ENCODE measurements at places on chromosomes 12 and 14.

DNA sequence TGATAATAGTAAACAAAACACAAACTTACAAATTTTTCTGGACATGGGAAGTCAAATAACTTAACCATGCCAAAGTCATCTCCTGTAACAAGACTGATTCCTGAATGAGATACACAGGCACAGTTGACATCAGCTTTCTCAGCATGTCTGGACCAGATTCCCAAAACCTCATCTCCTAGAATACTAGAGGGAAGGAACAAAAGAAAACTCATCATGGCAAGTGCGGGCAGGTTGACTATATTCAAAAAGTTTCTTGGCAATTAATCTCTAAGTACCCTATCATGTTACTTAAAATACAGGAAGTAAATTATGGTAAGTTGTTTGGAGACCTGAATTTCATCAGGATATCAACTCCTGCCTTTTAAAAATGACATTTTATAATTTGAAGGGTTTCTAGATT is 53.9 kb downstream of the ZC3H14 start:
- DNase-seq = no peak

- DNase-seq = no peak
Observed at GRCh38 chr14:52547526-52547925, 4.8 kb downstream of the TXNDC16 start.

- DNase-seq = peak; percentile 54
Observed at GRCh38 chr12:76909290-76909689, 30.5 kb upstream of the CSRP2 start.

GRCh38 chr14:93009471-93010129 is 86.7 kb downstream of the CHGA start:
- DNase-seq = no peak

GRCh38 chr14:54085841-54086240 is 129.2 kb upstream of the BMP4 start:
- DNase-seq = no peak

GRCh38 chr14:75274899-75275569 is 3.6 kb upstream of the FOS start:
- no peak for DNase-seq

- no peak for DNase-seq
Observed at GRCh38 chr14:97262336-97262735, 465.2 kb downstream of the VRK1 start.

GRCh38 chr12:1720494-1720893 is 29.6 kb downstream of the ADIPOR2 start:
- peak; percentile 18 for DNase-seq

- DNase-seq = no peak
Observed at GRCh38 chr14:101947577-101947903, 16.8 kb upstream of the DYNC1H1 start.

- DNase-seq = no peak
Observed at GRCh38 chr12:115756271-115756670, 521.2 kb downstream of the MED13L start.

DNA sequence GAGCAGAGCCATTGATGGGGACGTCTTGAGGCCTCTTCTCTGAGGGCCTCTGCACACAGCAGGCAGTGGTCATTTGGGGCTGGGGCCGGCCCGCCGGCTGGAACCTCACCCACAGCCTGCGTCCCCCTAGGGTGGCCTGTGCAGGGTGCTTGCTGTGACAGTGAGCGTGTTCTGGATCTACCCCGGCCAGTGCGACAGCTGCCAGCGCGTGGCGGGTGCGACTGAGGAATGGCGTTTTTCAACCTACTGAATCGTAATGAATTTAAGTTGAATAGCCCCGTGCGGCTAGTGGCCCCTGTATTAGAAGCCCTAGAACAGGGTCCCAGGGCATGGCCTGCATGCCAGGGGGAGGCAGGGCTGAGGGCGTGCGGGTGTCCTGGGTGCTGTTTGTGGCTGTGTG is 13.8 kb downstream of the RFLNA start:
- no peak for DNase-seq

DNA sequence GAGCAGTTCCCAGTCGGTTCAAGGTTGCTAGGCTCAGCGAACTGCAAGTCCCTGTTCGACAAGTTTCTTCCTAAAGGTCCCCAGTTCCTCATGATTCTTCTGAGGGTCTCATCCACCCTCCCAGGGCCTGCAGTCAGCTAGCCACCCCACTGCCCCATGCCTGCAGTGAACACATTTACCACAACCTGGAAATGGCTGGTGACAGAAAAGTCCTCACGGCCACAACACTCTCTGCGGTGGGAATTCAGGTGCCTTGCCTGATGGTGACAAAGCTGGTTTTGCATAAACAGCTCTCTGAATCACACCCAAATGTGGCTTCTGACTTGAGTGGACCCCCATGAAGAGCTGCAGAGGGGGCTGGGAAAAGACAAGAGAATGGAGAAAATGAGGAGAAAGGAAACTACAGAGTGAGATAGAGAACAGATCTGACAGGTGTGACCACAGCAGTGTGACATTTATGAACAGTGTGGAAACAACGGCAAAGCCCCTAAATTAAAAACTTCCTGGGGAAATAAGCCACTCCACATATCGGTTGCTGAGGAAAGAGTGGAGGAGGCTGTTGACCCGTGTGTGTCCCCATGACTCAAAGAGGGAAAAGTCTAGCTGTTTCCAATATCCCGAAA is 1.3 kb upstream of the CD27 start:
- no peak for DNase-seq

- no peak for DNase-seq
Observed at GRCh38 chr12:19282133-19282699, 152.7 kb downstream of the PLEKHA5 start.

DNA sequence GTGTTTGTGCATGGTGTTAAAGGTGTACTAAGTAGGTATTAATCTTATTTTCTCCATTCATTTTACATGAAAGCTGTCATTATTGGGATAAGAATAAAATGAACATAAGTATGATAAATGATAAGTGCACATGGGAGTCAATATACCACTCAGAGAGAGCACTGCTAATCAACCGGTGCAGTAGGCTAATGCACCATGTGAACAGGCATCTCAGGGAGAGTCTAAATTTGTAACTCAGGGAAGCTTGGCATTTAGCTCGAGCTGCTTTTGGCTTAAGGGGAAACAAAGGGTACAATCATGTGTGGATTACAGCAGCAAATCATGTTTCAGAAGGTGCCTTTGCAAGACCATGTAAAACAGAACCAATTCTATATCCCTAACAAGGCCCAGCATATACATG is 127.4 kb downstream of the MGST1 start:
- no peak for DNase-seq

DNA sequence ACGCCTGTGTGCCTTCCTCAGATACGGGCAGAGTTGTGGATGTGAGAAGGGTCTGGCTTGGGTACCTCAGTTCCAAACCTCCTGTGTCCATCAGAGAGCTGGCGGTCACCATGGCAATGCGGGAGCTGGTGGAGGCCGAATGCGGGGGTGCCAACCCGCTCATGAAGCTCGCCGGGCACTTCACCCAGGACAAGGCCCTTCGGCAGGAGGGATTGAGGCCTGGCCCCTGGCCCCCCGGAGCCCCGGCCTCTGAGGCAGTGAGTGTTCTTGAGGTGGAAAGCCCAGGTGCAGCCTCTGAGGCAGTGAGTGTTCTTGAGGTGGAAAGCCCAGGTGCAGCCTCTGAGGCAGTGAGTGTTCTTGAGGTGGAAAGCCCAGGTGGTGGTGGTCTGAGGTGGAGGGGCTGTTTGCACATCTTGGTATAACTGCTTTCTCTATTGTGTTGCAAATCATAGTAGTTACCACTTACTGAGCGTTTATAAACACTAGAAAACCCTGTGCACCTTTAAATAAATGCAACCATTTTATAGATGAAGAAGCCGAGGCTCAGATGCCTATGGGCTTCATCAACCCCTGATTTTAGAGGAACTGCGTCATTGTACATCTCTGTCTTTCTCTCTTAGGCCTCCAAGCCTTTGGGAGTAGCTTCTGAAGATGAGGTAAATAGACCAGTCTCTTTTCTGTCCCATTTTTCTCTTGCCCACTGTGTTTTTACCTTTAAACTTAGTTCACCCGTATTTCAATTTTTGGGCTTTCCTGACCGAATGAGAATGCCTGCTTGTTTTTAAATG is 976 bp downstream of the PEX5 start:
- peak; percentile 72 for DNase-seq

DNA sequence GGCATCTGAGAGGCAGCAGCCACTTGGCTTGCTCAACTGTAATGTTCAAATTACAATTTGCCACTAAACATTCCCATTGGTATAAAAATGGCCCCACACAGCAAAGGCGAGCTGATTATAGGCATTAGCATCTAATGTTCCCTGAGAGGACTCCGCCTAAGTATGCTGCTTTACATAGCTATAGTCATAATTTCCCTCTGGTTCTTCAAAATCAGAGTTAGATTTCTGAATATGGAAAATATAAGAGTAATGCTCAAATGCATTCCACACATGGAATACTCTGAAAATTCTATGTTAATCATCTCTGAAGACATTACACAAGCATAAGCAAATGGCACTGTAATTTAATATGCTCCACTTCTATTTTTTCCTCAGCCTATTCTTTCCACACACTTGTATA is 83.7 kb upstream of the BTG1 start:
- no peak for DNase-seq

DNA sequence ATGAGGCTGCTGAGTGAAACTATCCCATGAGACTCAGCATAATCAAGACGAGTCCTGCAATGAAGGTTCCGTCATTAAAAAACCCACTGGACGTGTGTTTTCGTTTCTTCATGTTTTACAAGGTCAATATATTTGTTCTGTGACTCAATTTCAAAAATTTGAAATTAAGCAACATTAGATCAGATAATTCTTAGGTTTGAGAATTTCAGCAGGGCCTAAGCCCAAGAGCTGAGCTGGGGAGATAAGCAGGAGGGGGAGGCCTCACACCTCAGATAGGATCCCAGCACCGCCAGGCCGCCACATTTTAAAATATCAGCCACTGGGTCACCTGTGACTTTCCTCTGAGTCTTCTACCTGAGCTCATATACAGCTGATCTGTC is 13.3 kb downstream of the STX2 start:
- DNase-seq = no peak

GRCh38 chr14:103232831-103233319 is 101.2 kb upstream of the EIF5 start:
- peak; percentile 79 for DNase-seq

GRCh38 chr14:58972233-58973017 is 216.0 kb upstream of the DAAM1 start:
- DNase-seq = peak; percentile 36

DNA sequence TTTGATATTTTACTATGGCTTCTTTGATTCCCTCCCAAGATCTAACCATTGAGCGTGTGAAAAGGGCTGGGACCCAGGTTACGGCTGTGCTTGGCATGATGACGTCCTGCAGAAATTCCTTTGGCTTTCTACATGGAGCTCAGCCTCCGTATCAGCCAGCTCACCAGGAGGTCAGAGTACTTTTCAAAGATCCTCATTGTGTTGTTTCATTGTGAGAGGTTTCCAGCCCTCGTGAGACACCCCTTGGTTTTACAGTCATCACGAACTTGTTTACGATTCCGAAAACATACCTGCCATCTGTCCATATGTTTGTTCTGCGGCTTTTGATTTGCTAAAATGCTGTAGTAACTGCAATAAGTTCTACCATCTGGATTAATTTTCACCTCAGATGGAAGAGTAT is 453.1 kb downstream of the TMEM121 start:
- DNase-seq = no peak

GRCh38 chr12:25734529-25735180 is 181.6 kb upstream of the LMNTD1 start:
- DNase-seq = no peak

GRCh38 chr12:79555028-79555925 is 135.5 kb downstream of the PAWR start:
- DNase-seq = no peak

- DNase-seq = no peak
Observed at GRCh38 chr12:122137229-122137628, 36.8 kb downstream of the IL31 start.

GRCh38 chr12:127343940-127344339 is 923.0 kb upstream of the TMEM132C start:
- DNase-seq = no peak

DNA sequence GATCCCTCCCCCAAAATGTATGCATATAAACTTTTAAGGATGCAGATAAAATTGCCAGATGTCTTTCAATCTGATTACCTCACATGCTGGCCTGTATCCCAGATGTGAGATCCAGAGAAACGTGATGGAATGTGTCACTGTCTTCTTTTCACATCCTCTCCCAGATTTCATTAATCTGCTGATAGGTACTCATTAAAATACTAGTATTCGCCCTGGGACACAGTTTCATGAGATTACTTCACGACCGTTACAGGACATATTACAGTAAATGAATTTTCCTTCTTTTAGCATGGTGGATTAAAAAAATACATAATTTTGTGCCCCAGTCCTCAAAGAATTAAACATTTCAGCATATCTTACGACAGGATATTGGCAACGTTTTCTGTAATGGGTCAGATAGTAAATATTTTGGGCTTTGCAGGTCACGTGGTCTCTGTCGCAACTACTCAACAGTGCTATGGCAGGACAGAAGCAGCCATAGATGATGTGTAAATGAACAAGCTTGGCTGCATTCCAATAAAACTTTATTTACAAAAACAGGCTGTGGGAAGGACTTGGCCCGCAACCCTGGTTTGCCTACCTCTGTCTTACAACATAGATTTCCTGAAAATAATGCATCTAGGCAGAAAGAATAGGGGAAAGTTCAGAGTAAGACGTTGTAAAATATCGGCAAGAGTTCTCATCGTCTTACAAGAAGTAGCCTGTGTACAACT is 156.0 kb upstream of the DIO3 start:
- no peak for DNase-seq

DNA sequence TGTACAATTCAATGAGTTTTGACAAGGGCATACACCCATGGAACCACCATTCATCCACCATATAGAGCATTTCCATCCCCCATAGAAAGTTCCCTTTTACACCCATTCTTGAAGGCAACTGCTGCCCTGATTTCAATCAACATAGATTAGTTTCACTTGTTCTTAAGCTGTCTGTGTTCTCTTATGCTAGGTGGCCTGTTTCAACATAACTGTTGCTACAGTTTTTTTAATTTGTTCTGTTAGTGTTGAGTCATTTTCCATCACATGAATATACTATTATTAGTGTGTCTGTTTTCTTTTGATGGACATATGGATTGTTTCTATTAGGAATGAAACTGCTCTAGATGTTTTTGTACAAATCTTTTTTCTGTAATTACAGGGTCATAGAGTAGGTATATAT is 123.4 kb downstream of the PTPRQ start:
- no peak for DNase-seq

DNA sequence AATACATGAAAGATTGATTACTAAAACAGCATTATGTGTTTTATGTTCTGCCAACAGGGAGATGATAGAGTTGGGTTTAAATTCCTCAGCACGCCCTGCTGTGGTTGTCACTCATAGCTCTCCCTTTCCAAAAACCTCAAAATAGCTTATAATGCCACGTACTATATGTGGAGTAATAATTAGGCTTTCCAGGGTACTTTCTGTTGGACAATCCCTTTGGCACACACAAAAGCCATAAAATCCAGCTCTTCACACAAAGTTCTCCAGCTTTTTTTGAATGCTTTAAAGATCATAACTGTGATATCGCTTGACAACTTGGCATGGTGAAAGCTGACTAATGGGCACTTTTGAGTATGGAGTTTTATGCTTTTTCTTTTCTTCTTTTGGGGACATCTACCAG is 145.3 kb upstream of the DCN start:
- DNase-seq = no peak

All from NCI-H146 (cell line).